ENCODE measurements at places on chromosomes 5 and 9. TPM values are rescaled to one million over a fixed set of nuclear protein-coding genes. Genes with fewer than 3 reads are reported as not detected.

DNA sequence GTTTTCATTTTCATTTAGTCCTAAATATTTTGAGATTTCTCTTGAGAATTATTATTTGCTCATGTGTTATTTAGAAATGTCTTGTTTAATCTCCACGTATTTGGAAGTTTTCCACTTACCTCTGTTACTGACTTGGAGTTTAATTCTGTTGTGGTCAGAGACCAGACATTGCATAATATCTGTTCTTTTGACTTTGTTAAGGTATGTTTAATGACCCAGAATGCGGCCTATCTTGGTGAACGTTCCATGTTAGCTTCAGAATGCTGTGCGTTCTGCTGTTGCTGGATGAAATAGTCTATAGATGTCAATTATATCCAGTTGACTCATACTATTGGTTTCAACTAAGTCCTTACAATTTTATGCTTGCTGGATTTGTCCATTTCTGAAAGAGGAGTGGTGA, 325.3 kb upstream of the TARS1 start:
- DNase-seq = no peak

DNA sequence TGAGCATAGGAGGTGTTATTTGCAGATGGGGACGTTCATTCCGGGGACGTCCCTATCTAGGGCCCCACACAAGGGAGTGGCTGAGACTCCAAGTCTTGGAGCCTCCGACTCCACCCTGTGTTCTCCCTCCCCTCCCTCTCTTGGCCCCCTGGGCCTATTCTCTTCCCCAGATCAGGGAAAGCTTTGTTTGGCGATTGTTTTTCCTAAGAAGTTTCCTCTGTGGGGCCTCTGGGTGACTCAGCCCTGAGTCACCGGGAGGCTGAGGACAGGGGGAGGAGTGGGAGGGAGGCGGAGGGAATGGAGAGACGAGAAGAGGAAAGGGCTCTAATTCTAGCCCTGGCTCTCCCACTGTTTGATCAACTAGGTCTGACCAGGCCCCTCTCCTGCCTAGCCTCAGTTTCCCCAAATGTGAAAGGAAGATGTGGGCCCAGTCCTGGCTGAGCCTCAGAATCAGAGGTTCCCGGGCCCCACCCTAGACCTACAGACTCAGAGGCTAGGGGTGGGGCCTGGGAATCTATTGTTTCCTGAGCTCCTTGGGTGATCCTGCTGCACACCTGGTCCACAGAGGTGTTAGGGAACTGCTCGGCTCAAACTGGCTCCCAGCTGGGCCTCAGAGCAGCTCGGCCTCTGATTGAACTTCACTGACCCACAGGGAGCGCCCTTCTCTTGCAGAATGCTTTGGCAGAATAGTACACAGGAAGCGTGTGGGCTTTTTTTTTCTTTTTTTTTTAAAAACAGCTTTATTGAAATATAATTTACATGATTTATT, 19.2 kb downstream of the GSN start:
- DNase-seq = peak; percentile 91

Gene LCN12
- 1.8 TPM for total RNA-seq

Gene PHYHD1
- 67.0 TPM for total RNA-seq

Gene ABITRAM
- 9.5 TPM for total RNA-seq

DNA sequence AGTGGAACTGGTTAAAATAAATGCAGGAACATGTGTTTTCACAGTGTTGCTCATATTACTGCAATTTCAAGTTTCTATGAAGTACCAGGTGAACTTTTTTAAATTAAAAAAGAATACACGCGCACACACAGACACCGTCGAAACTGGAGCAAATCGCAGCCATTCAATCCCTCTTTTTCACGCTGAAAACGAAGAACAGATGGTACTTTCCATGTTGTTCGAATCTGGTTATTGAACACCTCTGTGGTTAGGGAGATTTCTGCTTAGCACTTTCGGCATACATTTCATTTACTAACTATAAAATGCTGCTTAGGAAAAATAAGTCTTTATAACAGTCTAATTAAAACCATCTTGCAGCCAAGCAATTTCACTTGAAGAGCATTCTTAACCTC, 6.8 kb downstream of the ZNF608 start:
- no peak for DNase-seq

- no peak for DNase-seq
Measured at GRCh38 chr9:135799261-135799660, 97.3 kb downstream of the KCNT1 start.

- no peak for DNase-seq
Measured at GRCh38 chr9:134544388-134545214, 97.0 kb upstream of the COL5A1 start.

GRCh38 chr5:32136342-32136741, 37.8 kb downstream of the GOLPH3 start:
- DNase-seq = no peak

Gene OSMR
- 54.0 TPM for total RNA-seq

GRCh38 chr9:84519413-84519812, 150.1 kb upstream of the NTRK2 start:
- no peak for DNase-seq

DNA sequence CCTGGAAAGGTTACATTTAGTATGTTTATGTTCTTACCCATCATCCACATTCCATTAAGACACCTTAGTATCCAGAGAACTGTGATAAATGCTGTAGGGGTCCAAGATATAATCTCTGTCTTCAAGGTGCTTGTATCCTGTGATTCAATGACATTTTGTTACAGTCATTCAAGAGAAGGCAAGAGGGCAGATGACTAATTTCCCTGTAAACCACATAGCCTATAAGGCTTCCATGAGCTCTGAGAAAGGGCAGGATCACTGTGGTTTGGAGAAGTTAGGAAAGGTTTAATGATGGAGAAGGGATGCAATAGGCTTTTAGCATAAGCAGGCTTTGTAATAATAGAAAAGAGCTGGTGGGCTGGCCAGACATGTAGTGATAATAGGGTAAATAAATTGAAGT, 40.0 kb downstream of the PAPPA start:
- no peak for DNase-seq

Gene RMRP
- total RNA-seq = 2,058 TPM

Measured in breast epithelium (tissue), 4 donors.